ENCODE measurements at places on chromosomes 11 and 22. TPM values are rescaled to one million over a fixed set of nuclear protein-coding genes. Genes with fewer than 3 reads are reported as not detected.

Gene APOA1
- total RNA-seq, result not detected

Gene BAIAP2L2
- 9.7 TPM for total RNA-seq

Gene LARGE2
- total RNA-seq, result 13.1 TPM

Gene UPK3A
- total RNA-seq, result not detected

Gene FREY1
- total RNA-seq, result 1.0 TPM

Gene PLEKHA7
- total RNA-seq, result 65.7 TPM

Gene CHST1
- total RNA-seq, result 2.8 TPM

Gene VPREB3
- total RNA-seq, result 1.0 TPM

Gene CREB3L1
- 7.3 TPM for total RNA-seq

Gene INPPL1
- total RNA-seq, result 120 TPM

Gene STT3A
- 125 TPM for total RNA-seq
